ENCODE measurements at places on chromosomes 13 and 19.

GRCh38 chr13:24068472-24068871 is 92.0 kb upstream of the SPATA13 start:
- no peak for DNase-seq

DNA sequence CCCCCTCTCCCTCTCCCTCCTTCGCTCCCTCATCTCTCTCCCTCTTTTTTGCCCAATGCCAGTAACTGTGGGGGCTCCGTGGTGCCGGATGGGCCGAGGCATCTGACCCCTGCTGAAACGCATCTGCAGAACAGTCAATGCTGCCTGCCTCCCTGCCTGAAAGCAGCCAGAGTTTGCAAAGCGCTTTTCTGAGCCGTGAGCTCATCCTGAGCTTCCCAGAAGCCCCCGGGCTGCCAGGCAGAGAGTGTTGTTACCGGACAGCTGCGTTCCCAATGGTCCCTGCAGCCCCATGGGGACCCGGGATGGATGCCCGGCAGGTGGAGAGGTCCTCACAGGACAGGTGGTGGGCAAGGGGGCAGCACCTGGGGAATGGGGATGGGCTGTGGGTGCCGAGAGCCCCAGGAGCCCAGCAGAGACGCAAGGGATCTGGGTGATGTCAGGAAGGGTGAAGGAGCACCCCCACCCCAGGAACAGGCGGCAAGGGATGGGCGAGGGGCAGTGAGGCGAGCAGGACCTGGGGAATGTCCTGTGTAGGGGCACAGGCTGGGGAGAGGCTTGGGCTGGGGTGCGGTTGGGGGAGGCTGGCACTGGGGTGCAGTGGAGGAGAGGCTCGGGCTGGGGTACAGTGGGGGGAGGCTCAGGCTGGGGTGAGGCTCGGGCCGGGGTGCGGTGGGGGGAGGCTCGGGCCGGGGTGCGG is 33.0 kb downstream of the GPX4 start:
- DNase-seq, result no peak

DNA sequence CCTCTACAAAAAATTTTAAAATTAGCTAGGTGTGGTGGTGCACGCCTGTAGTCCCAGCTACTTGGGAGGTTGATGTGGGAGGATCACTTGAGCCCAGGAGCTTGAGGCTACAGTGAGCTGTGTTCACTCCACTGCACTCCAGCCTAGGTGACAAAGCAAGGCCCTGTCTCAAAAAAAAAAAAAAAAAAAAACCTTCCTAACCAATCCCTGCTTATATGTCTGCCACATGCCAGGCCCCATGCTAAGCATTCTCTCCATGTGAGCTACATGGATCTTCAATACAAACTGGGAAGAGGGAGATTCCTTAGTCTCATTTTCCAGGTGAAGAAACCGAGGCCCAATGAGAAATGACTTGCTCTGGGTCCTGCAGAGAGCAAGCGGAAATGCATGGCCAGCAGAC is 2.3 kb upstream of the OVOL3 start:
- DNase-seq, result no peak

- DNase-seq, result peak; percentile 40
Observed at GRCh38 chr19:11446652-11447301, 11.3 kb downstream of the PRKCSH start.

GRCh38 chr19:48648134-48648533 is 2.1 kb upstream of the CA11 start:
- DNase-seq, result no peak

GRCh38 chr13:76813891-76814290 is 72.3 kb downstream of the KCTD12 start:
- no peak for DNase-seq

DNA sequence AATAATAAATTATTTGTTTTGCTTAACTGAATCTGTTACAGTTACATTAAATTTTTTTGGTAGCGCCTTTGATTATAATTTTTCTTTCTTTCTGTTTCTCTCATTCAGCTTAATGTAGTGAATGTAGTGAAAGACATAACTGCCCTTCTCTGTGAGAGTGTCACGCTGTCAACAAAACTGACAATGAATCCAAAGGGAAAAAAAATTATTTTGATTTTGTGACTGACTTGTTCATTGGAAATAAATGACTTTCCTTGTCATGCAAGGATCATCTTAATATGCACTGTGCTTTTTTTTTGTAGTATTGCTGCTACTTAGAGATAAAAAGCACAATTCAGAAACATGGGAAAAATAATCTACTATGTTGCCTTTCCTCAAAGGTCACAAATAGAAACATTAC is 1196.4 kb downstream of the PCDH17 start:
- no peak for DNase-seq

DNA sequence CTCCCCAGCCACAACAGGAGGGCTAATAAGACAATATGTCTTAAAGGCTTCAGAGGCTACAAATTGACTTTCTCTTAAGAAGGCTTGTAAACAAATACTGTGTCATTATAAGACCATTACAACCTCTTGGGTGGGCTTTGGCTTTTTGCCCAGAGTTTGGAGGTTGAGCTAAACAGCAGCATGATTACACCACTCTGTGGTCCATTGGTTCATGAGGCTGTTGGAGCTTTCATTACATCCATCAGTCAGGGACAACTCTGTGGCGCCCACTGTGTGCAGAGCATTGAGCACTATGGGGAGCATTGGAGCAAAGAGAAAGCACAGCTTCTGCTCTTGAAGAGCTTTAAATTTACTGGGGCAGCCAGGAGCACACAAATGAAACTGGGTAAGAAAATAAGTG is 75.9 kb downstream of the TNFSF11 start:
- DNase-seq, result no peak
